ENCODE measurements at places on chromosomes 1 and 21.
A peak's percentile ranks its signal among the peaks of the same experiment; 100 is the strongest.

- DNase-seq: no peak
Observed at GRCh38 chr1:159857889-159858288, 4.6 kb downstream of the VSIG8 start.

GRCh38 chr21:31844206-31844605, 28.6 kb upstream of the HUNK start:
- DNase-seq: no peak

DNA sequence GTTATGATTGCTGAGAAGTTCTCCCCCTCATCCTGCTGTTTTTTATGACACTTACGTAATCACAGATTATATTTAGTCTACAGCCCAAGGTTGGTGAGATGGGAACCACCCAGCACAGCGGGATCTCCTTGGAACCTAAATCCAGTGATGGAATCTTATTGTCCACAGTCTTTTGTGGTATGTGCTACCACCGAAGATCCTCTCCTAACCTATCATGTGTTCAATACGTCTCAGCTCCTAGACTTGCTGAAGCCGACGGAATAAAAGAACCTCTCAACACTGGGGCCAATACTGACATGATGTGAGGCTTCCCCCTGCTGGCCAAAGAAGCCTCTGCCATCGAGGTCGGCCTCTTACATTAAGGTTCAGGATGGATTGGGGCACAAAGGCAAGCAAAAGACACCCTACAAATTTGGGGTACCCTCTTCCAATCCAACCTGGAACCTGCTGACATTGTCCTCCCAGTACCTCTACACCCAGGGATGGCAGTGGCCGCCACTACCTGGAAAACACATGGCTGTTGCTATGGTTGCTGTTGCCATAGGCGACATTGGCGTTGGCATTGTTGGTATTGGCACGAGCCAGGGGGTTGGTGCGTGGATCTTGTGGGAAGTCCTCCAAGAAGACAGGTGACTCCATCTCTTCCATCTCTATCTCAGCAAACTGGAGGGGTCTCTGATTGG, 19.4 kb upstream of the KIF21B start:
- peak; percentile 72 for DNase-seq

- no peak for DNase-seq
Observed at GRCh38 chr1:2151252-2151651, 43.3 kb downstream of the FAAP20 start.

- no peak for DNase-seq
Observed at GRCh38 chr1:166283190-166283589, 116.4 kb upstream of the FAM78B start.

DNA sequence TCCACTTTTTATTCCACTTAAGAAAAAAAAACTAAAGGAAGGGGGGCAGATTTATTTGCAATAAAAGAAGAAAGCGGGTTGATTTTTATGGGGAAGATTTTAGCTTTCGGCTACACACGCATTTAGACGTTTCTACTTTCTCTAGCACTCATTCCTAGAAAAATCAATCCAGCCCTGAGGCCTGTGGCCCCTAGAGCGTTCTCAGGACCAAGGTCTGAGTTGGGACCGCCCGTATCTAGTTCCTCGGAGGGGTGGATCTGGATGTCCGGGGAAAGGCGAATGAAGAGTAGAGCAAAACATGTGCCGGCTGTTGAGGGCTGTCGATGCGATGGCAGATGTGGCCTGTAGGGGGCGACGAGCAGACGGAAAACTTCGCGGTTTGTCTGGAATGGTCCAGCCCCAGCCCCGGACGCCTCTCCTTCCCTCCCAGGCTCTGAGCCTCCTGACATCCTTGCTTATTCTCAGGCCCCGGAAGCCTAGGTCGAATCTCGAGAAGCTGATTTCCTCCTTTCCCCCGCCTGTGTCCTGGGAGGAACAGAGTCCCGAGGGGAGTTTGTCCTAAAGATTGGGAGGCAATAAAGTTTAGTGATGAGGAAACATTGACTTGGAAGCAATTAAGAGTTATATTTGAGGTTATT, 5.2 kb downstream of the FOXD3 start:
- peak; percentile 69 for DNase-seq

- DNase-seq: peak; percentile 1
Observed at GRCh38 chr21:26572702-26573381, at the start of gene CYYR1. Gene CYYR1 (minus strand): TSS chr21:26573286. CDS start chr21:26572940, 346 bp downstream.

GRCh38 chr1:24830680-24831272, 85.5 kb downstream of the CLIC4 start:
- DNase-seq: peak; percentile 74

DNA sequence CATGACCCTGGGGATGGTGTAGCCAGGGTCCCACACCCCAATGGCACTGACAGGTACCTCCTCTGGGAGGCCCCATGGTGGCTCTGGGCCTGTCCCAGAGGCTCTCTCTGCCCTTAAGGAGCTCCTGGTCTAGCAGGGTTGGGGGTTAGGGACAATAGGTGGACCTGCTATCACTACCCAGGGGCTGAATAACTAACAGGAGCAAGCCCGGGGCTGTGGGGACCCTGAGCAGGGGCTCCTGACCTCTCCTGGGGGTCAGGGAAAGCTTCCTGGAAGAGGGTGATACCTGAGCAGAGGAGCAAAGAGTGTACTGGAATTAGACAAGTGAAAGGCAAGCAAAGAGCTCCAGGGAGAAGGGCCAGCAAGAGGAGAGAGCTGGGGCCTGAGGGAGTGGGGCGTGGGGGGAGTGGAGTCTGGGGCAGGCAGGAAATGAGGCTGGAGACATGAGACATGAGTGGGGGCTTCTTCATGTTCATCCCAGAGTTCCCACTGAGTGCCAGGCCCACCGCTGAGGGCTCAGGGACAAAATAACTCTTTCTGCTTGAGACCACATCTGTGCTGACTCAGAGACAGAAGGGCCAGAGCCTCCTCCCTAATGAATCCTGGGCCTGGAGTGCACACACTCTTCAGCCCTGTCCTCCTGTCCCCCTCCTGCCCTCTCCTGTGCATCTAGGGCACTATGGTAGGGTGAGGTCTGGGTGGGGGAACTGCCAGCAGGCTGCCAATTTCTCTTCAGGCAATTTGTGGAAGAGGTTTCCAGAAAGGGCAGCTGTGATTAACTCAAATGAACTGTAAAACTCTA, 517.6 kb downstream of the PTPRU start:
- no peak for DNase-seq

GRCh38 chr21:43337901-43338655, 88.9 kb downstream of the SIK1 start:
- no peak for DNase-seq

GRCh38 chr21:38671773-38672172, 134.0 kb upstream of the ETS2 start:
- DNase-seq: peak; percentile 9

GRCh38 chr1:101008229-101008834, 17.3 kb downstream of the DPH5 start:
- DNase-seq: no peak

GRCh38 chr1:226560243-226560642, 11.7 kb downstream of the STUM start:
- no peak for DNase-seq

DNA sequence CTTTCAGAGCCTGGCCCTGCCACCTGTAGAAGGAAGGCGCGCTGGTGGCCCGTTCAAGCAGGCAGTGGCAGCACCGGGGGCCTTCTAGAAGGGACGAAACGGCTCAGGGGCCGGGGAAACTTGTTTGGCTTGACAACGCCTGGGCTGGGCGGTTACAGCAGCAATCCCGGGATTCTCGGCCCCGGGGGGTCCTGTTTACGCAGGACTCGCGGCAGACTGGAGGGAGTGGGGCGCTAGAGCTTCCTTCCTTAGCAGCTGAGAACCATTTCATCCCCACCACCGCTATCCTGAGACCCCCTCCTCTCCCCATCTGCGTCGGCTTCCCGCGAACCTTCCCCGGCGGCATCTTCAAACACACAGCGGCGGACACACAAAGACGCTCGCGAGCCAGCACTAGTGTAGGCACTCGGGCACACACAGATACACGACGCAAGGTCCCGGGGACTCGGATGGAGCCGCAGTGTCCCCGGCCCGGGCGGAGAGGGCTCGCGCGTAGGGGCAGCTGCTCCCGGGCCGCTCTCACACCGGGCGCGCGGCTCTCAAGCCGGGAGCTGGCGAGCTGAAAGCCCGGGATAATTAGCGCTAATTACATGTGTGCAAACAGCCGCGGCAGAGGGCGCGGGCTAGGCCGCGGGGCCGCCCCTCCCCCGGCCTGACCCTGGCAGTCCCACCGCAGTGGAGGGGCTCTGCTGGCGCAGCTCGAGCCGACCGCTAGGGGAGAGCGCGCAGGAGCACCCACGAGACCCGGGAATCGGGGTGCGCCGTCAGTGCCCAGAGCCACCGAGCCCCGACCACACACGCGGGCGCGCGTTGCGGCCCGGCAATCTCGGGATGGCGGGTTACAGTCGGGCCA, 271.4 kb downstream of the FOXD2 start:
- DNase-seq: peak; percentile 50

GRCh38 chr1:68542586-68542985, 45.7 kb upstream of the DEPDC1 start:
- DNase-seq: peak; percentile 1

DNA sequence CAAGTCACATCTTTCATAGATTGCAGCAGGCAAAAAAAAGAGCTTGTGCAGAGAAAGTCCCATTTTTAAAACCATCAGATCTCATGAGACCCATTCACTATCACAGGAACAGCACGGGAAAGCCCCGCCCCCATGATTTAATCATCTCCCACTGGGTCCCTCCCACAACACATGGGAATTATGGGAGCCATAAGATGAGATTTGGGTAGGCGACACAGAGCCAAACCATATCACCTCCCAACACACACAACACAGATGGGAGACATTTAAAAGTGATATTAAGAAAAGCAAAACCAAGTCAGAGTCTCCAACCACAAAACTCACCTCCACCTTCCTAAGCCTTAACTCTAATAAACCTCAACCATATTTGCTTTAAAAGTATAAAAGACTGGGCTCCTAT, 61.5 kb upstream of the TIAM1 start:
- no peak for DNase-seq

GRCh38 chr1:201624741-201625225, 85.9 kb downstream of the NAV1 start:
- no peak for DNase-seq

- DNase-seq: no peak
Observed at GRCh38 chr21:40967771-40968170, 120.8 kb upstream of the DSCAM start.

- DNase-seq: no peak
Observed at GRCh38 chr21:44013380-44014088, 1.4 kb downstream of the TRAPPC10 start.

- DNase-seq: no peak
Observed at GRCh38 chr1:107460035-107460434, 319.2 kb downstream of the NTNG1 start.

DNA sequence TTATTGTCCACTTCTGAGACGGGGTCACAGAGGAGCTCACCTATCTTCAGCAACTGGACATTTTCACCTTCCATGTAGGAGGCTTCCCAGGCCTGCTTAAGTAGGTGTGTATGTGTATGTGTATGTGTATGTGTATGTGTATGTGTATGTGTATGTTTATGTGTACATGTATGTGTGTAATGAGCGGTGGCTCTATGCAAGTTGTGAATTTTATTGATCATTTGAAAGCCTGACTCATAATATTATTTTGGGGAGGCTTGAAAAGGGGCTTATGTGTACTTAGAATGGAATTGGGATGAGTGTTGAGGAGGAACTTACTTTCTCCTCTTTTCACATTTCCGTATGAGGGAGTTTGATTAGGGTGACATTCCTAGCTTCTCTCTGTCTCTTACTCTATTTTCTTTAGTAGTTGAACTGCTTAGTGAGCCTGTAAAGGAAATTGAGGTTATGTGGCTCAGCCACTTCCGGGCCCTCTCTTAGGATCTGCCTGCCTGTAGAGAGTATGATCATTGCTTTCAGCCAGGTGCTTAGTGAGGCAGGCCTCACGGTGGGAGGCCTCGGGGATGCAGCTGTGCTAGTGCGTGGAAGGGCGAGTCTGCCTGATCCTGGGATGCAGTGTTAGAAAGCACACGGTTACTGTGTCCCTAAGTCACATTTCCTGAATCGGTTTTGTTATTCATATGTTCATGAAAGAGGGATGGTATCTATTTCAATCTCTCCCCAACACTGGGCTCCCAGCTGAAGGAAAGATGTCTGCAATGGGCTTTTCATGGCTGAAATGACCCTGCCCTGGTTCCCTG, 61.0 kb downstream of the IER5 start:
- DNase-seq: no peak

- no peak for DNase-seq
Observed at GRCh38 chr1:237763137-237763536, 127.6 kb downstream of the ZP4 start.

- peak; percentile 68 for DNase-seq
Observed at GRCh38 chr21:16588433-16588860, 858.7 kb downstream of the USP25 start.

- DNase-seq: no peak
Observed at GRCh38 chr1:231580874-231581273, 45.7 kb upstream of the DISC1 start.

DNA sequence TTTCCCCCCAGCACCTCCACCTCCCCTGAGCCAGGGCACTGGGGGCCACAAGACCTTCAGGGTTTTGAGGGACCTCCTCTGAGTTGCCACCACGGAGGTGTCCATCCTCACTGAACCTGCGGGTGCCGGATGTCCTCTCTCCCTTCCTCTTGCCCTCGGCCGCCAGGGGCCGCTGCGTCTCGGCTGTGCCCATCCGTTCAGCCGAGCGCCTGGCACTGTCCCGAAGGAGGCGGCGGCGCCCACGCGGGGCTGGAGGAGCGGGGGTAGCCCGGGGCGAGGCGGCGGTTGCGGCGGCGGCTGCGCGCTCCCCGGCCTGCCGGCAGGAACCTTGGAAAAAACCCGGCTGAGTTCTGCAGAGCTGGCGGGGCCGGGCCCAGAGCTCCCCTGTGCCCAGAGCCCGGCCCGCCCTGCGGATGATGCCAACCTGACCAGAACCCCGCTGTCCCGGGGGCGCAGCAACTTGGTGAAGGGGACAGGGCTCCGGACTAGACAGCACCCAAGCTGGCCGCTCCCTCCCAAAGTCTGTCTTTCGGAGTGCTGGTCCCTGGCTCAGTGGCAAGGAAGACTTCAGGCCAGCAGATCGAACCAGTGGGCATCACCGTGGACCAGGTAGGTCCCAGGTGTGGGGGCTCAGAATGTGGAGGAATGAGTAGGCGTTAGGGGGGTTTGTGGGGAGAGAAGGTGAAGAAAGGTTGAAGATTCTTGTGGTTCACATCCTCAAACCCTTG, 3.7 kb upstream of the PPM1J start:
- DNase-seq: peak; percentile 78

- DNase-seq: no peak
Observed at GRCh38 chr1:198363625-198364151, 176.8 kb downstream of the ATP6V1G3 start.

DNA sequence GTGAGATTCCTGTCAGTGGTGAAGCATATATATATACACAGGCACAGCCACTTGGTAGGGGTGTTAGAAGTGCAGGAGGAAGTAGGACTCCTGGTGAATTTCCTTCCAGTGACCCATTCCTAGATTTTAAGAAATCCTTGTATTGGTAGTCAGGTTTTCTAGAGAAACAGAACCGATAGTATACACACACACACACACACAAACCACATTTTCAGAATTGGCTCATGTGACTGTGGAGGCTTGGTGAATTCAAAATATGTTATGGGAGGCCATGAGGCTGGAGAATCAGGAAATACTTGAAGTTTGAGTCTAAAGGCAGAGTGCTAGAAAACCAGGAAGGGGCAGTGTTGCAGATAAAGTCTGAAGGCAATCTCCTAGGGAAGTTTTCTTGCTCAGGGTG, 114.2 kb downstream of the FCRL5 start:
- DNase-seq: peak; percentile 20
